Neuronal stem cell (in vitro differentiated cells): ENCODE measurements at places on chromosomes 2 and 18.

- no peaks in the 10 kb centered on the region for H3K4me1 ChIP-seq
- H3K4me3 ChIP-seq: no peak overlapping the region
- no peak overlapping the region for H3K27ac ChIP-seq
- DNase-seq: no peak
- H3K27me3 ChIP-seq: no peaks in the 10 kb centered on the region
Measured at GRCh38 chr18:54805571-54806334, 22.5 kb upstream of the RAB27B start.

GRCh38 chr2:73285159-73285739 lies 971 bp upstream of the FBXO41 start:
- DNase-seq: no peak
- peaks cover 5% of the 10 kb centered on the region for H3K4me1 ChIP-seq
- no peak overlapping the region for H3K27ac ChIP-seq
- no peaks in the 10 kb centered on the region for H3K36me3 ChIP-seq
- no peaks in the 10 kb centered on the region for H3K27me3 ChIP-seq

- no peak overlapping the region for H3K27ac ChIP-seq
- no peak for DNase-seq
- H3K4me3 ChIP-seq: no peak overlapping the region
- H3K36me3 ChIP-seq: no peaks in the 10 kb centered on the region
- H3K4me1 ChIP-seq: peaks cover 5% of the 10 kb centered on the region
Measured at GRCh38 chr2:26542676-26543505, 65.0 kb upstream of the OTOF start.

DNA sequence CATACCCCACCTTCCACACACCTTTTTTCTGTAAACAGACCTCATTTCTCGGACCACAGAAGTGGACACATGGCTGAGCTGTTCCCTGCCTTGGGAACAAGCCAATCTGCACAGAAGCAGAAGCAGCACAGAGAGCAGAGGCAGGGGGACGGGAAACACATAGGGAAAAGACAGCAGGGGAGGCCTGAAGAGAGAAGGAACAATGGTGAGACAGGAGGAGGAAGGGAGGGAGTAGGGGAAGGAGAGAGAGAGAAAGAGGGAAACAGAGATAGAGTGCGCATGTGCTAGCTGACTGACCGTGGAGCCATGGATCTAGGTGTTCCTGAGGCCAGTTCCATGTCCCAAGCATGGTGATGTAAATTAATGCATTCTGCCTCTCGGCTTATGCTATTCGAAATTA lies 119.7 kb downstream of the NOL10 start:
- H3K36me3 ChIP-seq: peaks cover 13% of the 10 kb centered on the region
- no peak for DNase-seq
- no peaks in the 10 kb centered on the region for H3K27me3 ChIP-seq
- no peaks in the 10 kb centered on the region for H3K4me1 ChIP-seq

GRCh38 chr2:230343747-230344146 lies 16.8 kb downstream of the SP140L start:
- H3K36me3 ChIP-seq: no peaks in the 10 kb centered on the region
- H3K4me1 ChIP-seq: no peaks in the 10 kb centered on the region
- no peaks in the 10 kb centered on the region for H3K27me3 ChIP-seq
- no peak overlapping the region for H3K4me3 ChIP-seq
- no peak overlapping the region for H3K27ac ChIP-seq

- H3K4me3 ChIP-seq: no peak overlapping the region
- no peak overlapping the region for H3K27ac ChIP-seq
- no peaks in the 10 kb centered on the region for H3K27me3 ChIP-seq
- peaks cover 10% of the 10 kb centered on the region for H3K4me1 ChIP-seq
Measured at GRCh38 chr2:153132418-153132817, 346.1 kb downstream of the RPRM start.

DNA sequence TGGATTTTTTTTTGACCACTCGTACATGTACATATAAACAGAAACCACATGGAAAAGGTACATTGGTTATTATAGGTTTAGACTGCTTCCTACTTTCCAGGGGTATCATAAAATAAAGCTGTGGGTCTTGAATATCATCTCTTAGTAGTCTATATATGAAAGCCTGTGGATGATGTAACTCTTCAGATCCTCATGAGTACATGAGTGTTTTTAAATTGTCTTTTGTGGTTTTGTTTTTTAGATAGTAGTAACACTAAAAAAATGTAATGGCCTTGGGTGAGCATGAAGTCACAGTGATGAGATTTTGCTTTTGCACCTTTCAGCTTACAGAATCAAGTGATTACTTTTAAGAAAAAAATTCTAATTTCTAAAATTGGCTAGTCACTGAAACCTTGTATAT lies 80.2 kb downstream of the RAB3GAP1 start:
- H3K36me3 ChIP-seq: peaks cover 6% of the 10 kb centered on the region
- no peaks in the 10 kb centered on the region for H3K27me3 ChIP-seq
- no peak overlapping the region for H3K27ac ChIP-seq

GRCh38 chr2:100195942-100196341 lies 53.6 kb upstream of the AFF3 start:
- no peak overlapping the region for H3K27ac ChIP-seq
- H3K36me3 ChIP-seq: no peaks in the 10 kb centered on the region
- no peak overlapping the region for H3K4me3 ChIP-seq

DNA sequence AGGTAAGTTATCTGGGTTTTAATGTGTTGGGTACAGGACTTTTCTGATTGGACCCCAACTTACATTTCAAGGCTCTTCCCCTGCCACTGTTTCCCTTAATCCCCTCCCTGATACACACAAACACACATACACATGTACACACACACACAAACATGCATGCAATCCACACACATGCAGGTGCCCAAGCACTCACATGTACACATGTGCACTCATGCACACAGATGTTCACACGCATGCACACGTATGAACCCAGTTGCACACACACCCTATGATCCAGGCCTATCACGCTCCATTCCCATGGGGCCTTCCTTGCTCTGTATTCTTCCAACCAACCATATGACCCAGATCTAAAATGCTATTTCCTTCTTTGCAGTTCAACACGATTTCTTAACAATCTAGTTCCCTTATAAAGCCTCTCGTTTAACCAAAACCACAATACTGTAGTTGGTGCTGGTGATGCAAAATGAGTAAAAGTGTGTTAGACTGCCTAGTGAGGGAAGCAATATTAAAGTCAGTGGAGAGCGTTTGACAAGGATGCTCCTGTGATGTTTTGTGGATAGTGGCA lies 11.1 kb downstream of the SERPINB8 start:
- H3K36me3 ChIP-seq: peaks cover 4% of the 10 kb centered on the region
- H3K27me3 ChIP-seq: no peaks in the 10 kb centered on the region
- no peaks in the 10 kb centered on the region for H3K4me1 ChIP-seq
- DNase-seq: no peak
- H3K27ac ChIP-seq: no peak overlapping the region

- DNase-seq: peak; percentile 79
- no peak within 1 kb of the TSS for H3K27ac ChIP-seq
- peak within 1 kb of the TSS; percentile 87 for H3K4me3 ChIP-seq
- H3K4me1 ChIP-seq: no peaks in the 10 kb centered on the region
- peaks cover 49% of the 10 kb centered on the region for H3K27me3 ChIP-seq
Measured at GRCh38 chr2:55923091-55923981, at the start of gene EFEMP1. Gene EFEMP1, minus strand, starts transcription at chr2:55923782. Its CDS starts 1,342 bp downstream, at chr2:55922440.

GRCh38 chr2:45953376-45954027 lies 302.0 kb downstream of the PRKCE start:
- no peaks in the 10 kb centered on the region for H3K36me3 ChIP-seq
- H3K4me3 ChIP-seq: no peak overlapping the region
- no peak for DNase-seq
- H3K27me3 ChIP-seq: no peaks in the 10 kb centered on the region
- no peaks in the 10 kb centered on the region for H3K4me1 ChIP-seq
- no peak overlapping the region for H3K27ac ChIP-seq

- no peaks in the 10 kb centered on the region for H3K4me1 ChIP-seq
- no peak overlapping the region for H3K4me3 ChIP-seq
- H3K27me3 ChIP-seq: no peaks in the 10 kb centered on the region
- no peak overlapping the region for H3K27ac ChIP-seq
- DNase-seq: no peak
- no peaks in the 10 kb centered on the region for H3K36me3 ChIP-seq
Measured at GRCh38 chr18:63559567-63560491, 17.7 kb downstream of the SERPINB12 start.

- H3K27me3 ChIP-seq: no peaks in the 10 kb centered on the region
- DNase-seq: no peak
- peaks cover 17% of the 10 kb centered on the region for H3K36me3 ChIP-seq
- H3K27ac ChIP-seq: no peak overlapping the region
Measured at GRCh38 chr2:25386971-25387875, 45.5 kb upstream of the DNMT3A start.

DNA sequence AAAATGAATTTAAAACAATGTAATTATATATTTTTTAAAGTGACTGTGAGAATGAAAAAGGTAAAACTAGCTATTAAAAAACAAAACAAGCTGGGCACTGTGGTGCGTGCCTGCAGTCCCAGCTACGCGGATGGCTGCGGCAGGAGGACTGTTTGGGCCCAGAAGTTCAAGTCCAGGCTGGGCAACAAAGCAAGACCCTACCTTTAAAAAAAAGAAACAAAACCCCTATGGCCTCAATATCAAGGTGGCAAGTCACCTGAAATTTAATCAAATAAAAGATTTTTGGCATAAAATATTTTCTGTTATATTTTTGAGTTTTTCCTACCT lies 46.9 kb upstream of the STRN start:
- H3K36me3 ChIP-seq: peaks cover 3% of the 10 kb centered on the region
- H3K4me3 ChIP-seq: no peak overlapping the region
- no peaks in the 10 kb centered on the region for H3K4me1 ChIP-seq
- DNase-seq: no peak

GRCh38 chr2:30656079-30656478 lies 151.2 kb downstream of the CAPN13 start:
- no peaks in the 10 kb centered on the region for H3K4me1 ChIP-seq
- H3K27me3 ChIP-seq: no peaks in the 10 kb centered on the region
- no peak for DNase-seq

DNA sequence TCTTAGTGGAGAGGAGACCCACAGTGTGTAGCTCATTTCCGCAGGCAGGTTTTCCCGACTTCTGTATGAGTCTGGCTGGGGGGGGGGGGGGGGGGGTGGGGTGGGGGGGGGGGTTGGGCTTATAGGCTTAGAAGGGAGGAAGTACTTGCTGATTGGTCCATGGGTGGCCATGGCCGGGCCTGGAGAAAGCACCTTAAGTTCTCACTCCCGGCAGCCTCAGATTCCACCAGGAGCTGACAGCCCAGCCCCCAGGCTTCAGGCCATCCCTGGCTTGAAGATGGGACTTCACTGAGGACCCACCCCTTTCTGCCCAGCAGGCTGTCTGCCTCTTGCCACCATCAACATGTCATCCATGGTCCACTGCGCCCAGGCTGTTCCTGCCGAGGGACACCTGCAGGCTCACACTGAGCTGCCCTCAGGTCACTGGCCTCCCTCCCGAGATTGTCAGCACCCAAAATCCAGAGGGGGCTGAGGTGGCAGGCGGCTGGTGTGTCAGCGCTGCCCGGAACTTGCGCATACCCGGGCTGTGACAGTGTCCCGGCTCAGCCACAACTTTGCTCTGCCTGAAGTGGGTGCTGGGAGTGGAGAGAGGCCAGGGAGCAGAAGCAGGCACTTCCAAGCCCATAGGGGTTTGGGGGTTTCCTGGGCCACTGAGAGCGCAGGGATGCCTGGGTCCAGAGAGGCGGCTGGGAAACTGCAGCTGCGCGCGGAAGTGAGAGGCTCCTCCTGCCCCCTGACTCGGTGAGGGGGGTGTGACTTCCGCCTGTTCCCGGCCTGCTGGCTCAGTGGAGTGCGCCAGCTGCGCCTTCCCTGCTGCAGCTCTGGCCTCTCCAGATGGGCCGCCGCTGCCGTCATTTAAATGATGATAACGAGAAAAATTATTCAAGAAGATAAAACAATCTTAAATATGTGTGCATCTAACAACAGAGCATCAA lies 256.1 kb downstream of the RPRM start:
- DNase-seq: no peak
- H3K27me3 ChIP-seq: no peaks in the 10 kb centered on the region
- no peaks in the 10 kb centered on the region for H3K36me3 ChIP-seq
- no peak overlapping the region for H3K27ac ChIP-seq

- no peak for DNase-seq
Measured at GRCh38 chr2:134153294-134153880, 100.5 kb upstream of the MGAT5 start.

GRCh38 chr2:200443376-200443775 lies 66.5 kb downstream of the KCTD18 start:
- no peak overlapping the region for H3K4me3 ChIP-seq
- no peaks in the 10 kb centered on the region for H3K27me3 ChIP-seq
- H3K4me1 ChIP-seq: no peaks in the 10 kb centered on the region
- H3K36me3 ChIP-seq: no peaks in the 10 kb centered on the region

DNA sequence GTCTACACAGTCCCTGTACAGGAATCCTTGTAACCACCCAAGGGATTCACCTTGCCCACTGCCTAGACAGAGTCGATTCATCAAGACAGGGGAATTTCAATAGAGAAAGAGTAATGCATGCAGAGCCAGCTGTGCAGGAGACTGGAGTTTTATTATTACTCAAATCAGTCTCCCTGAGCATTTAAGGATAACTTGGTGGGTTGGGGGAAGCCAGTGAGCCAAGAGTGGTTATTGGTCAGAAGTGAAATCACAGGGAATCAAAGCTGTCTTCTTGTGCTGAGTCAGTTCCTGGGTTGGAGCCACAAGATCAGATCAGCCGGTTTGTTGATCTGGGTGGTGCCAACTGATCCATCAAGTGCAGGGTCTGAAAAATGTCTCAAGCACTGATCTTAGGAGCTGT lies 17.8 kb upstream of the FAM98A start:
- H3K4me1 ChIP-seq: no peaks in the 10 kb centered on the region
- no peaks in the 10 kb centered on the region for H3K27me3 ChIP-seq
- no peak overlapping the region for H3K27ac ChIP-seq
- H3K36me3 ChIP-seq: peaks cover 2% of the 10 kb centered on the region

GRCh38 chr18:22813648-22814328 lies 119.3 kb upstream of the RBBP8 start:
- no peak for DNase-seq
- H3K4me3 ChIP-seq: no peak overlapping the region
- H3K27ac ChIP-seq: no peak overlapping the region
- no peaks in the 10 kb centered on the region for H3K27me3 ChIP-seq
- no peaks in the 10 kb centered on the region for H3K4me1 ChIP-seq

GRCh38 chr2:88560619-88561307 lies 66.5 kb downstream of the EIF2AK3 start:
- no peak overlapping the region for H3K4me3 ChIP-seq
- H3K36me3 ChIP-seq: peaks cover 3% of the 10 kb centered on the region
- DNase-seq: no peak
- H3K27ac ChIP-seq: no peak overlapping the region

GRCh38 chr2:118922254-118922653 lies 19.7 kb upstream of the MARCO start:
- H3K4me1 ChIP-seq: no peaks in the 10 kb centered on the region
- H3K4me3 ChIP-seq: no peak overlapping the region
- H3K27me3 ChIP-seq: no peaks in the 10 kb centered on the region
- no peak for DNase-seq
- H3K36me3 ChIP-seq: no peaks in the 10 kb centered on the region

DNA sequence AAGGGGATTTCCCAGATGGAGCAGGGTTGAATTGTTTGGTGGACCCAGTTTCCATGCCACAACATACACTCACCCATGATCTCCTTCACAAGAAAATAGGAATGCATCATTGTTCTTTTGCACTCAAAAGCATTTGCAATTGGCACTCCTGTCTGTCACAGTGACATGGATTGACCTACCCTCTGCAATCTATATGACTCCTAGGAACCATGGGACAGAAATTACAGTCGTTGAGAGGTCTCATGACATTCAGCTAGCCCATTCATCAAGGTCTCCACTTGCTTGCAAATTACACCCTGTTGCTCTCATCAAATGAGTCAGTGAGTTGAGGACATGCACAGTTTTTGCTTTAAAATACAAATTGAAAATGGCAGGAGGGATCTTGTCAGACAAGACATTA lies 448.5 kb downstream of the LPIN1 start:
- no peak overlapping the region for H3K27ac ChIP-seq
- H3K27me3 ChIP-seq: no peaks in the 10 kb centered on the region
- no peak overlapping the region for H3K4me3 ChIP-seq
- no peak for DNase-seq
- no peaks in the 10 kb centered on the region for H3K36me3 ChIP-seq
